Daoy (cell line): ENCODE measurements at places on chromosomes 3 and 15. TPM values are rescaled to one million over a fixed set of nuclear protein-coding genes. Genes with fewer than 3 reads are reported as not detected.

DNA sequence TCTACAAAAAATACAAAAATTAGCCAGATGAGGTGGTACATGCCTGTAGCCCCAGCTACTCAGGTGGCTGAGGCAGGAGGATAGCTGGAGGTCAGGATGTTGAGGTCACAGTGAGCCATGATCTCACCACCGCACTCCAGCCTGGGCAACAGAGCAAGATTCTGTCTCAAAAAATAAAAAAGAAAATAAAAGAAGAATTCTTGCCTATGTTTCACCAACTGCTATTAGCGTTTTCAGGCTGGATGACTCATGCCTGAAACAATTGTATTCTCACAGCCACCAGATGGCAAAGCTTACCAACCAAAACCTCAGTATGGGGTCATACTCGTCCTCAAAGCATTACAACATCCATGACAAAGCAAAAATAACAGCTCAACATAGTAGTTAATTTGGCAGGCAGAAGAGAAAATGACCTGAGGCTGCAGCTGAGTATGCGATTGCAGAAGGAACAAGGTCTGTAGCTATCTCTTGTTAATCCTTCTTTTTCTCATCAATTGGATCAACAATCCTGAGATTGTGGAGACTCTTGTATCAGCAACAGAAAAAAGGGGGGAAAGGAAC, 52.2 kb downstream of the TP53BP1 start:
- DNase-seq, result peak; percentile 91

GRCh38 chr15:66912001-66912400, 153.4 kb upstream of the SMAD3 start:
- DNase-seq, result no peak

- no peak for DNase-seq
Observed at GRCh38 chr3:37210230-37210629, 35.8 kb upstream of the LRRFIP2 start.

DNA sequence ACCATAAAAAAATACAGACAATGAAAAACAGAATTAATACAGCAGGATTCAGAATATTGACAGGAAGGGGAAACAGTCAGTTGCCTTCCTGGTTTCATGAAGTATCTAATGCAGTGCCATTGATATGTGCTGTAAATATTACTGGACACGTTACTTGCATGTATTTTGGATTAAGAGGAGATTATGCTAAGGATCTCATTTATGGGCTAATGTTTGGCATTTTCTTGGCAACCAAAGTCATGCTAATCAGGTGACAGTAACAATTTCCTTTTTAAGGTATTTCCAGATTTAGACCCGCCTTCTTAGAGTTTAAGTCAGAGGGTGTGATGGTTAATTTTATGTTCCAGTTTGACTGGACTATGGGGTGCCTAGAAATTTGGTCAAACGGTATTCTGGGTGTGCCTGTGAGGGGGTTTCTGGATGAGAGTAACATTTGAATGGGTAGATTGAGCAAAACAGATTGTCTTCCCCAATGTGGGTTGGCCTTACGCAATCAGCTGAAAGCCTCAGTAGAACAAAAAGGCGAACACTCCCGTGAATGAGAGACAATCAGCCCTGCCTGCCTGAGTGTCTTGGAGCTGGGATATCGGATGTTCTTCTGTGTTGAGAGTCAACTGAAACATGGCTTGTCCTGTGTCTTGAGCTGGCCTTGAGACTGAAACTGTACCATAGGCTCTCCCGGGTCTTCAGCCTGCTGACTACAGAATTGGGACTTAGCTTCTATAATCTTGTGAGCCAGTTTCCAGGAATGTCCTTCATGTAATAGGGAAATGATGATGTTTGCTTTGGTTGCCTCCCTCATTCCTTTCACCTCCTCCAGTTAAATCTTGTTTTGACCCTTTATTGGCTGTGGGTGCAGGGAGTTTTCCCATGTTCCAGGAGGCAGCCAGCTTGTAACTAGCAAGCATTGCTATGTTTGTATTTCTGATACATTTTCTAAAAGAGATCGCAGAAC, 10.5 kb downstream of the SQOR start:
- DNase-seq, result peak; percentile 40

DNA sequence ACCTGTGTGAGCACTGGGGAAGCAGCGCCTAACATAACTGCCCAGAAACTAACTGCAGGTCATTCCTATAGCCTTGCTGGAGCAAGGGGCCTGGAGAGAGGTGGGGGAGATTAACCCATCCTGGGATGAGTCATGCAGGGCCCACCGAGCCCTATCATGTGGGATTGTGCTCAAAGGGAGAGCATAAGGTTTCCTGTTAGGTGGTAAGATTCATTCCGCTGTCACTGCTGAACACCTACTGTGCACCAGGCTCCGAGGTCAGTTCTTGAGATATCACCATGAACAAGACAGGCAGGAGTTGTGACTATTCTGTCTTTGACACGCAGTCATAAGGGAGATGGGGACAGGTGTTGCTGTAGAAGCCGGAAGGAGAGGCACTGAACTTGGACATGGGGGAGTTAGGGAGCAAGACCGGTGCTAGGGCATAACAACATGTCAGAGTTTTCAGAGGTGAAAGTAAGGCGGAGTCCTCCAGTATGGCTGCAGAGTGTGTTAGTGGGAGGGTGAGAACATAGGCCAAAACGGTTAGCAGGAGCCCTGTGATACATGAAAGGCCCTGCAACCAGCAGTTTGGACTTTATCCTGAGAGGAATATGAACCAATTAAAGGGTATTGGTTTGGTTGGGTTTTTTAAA, 2.4 kb downstream of the SLC25A38 start:
- no peak for DNase-seq

DNA sequence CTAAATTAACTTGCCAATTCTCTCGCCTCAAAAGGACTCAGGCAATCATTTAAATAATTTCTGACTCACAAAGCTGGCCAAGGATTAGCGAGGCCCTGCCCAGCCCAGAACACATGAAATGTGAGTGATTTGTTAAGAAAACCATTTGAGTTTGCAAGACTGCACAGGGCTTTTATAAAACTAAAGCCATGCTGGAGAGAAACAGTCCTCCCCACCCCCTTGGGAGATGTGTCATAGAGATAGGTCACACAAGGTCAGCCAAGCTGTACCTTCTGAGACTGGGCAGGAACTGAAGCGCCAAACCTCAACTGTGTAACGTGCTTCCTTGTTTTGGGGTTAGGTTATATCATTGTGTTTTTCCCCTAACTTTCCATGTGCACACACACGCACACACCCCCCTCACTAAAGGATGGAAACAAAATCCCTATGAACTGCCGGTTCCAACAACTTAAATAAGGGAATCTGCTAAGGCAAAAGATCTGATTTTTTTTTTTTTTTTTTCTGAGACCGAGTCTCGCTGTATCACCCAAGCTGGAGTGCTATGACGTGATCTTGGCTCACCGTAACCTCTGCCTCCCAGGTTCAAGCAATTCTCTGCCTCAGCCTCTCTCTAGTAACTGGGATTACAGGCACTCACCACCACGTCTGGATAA, 8.1 kb downstream of the SPATA12 start:
- peak; percentile 67 for DNase-seq

DNA sequence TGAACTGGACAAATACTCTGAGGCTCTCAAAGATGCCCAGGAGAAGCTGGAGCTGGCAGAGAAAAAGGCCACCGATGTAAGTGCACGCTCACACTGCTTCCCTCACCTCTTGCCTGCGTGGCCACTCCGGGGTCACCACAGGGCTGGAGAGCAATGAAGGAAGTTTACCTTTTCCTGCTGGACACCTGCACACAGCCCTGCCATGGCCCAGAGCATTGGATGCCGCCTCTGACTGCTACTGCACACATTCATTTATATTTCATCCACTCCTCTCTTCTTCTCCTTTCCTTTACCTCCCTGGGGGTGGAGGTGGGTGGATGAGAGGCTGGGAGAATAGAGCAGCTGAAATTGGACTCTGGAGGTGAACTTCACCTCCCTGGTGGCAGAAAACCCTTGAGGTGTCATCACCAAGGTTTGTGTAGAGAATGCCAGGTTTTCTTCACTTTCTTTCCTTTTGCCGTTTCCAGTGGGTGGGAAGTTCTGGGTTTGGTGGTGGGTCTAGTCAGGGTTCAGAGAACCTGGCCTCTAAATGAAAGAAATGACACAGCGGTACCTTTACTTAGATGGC, 1.6 kb downstream of the TPM1 start:
- peak; percentile 16 for DNase-seq

DNA sequence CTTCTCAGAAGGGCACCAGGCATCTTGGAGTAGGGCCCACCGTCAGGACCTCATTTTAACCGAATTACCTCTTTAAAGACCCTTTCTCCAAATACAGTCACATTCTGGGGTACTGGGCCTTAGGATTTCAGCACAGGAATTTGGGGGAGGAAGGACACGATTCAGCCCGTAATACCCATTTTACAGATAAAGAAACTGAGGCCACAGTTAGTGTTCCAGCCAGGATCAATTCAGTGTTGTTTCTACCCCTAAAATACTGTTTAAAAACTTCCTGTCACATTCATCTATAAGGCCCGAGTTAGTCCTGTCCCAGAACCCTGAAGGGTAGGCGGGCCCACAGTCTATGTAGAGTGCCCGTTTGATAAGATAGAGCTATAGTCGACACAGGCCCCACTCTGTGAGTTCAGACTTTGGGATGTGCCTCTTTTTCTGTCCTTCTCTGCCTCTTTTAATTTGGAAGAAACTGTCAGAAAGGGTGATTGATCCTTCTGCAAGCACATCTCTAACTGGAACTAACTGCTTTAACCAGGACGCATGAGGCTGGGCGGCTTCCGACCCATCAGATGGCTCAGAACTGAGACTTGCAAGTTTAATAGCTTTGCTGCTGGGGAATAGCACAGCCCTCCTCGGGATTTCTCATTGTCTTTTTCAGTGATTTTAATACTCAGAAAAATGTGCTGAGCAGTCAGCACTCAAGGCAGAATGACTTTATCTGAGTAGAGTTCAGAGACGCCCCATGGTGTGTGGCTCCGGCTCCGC, 19.5 kb downstream of the BFSP2 start:
- DNase-seq, result no peak

DNA sequence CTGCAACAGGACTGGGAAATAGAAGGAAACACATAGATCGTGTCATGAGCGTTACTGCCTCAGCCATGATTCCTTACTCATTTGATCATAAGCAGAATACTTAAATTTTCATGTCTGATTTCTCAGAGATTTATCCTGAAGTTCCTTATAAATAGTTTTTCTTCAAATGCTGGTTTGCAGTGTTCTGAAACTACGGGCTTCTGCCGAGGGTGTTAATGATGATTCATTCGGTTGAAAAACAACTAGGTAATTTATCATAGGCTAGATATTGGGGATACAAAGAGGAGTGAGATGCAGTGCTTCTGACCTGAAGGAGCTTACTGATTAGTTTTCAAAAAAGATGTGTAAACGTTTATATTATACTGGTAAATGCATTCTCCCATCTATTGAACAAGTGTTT, 428.9 kb downstream of the NLGN1 start:
- DNase-seq, result no peak

DNA sequence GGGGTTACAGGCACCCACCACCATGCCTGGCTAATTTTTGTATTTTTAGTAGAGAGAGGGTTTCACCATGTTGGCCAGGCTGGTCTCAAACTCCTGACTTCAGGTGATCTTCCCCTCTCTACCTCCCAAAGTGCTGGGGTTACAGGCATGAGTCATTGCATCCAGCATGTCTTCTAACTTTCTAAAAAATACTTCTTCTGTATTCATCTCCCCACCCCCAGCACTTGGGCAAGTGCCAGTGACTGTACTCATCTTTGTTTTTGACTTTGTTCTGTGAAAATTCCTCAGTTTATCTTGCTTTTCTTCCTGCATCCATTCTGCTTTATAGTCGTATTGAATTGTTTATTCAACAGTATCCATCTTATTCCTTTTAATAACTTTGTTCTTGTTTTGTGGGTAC, 47.6 kb downstream of the ARIH1 start:
- DNase-seq, result no peak

DNA sequence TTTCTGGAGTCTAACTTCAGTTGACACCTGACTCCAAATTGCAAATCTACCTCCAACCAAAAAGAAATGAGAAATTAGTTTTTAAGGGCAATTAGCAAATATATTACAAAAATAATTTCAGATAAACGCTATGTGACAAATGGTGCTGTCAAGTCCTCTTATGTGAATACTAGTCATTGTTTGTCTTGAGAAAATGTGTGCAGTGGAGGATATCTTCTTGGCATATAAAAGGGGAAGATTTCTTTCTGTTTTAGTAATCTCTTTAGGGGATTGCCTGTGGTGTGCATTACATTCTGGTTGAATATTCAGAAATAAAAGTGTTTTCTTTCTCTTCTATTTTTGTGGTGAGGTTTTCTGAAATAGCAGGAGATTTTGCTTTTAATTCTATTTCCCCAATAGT, 3.0 kb upstream of the GCSAM start:
- DNase-seq, result no peak

- no peak for DNase-seq
Observed at GRCh38 chr3:85846940-85847339, 888.2 kb downstream of the CADM2 start.

- DNase-seq, result peak; percentile 33
Observed at GRCh38 chr15:89495638-89496145, 691 bp downstream of the RHCG start.

- no peak for DNase-seq
Observed at GRCh38 chr3:153171918-153172317, 9.9 kb downstream of the RAP2B start.

GRCh38 chr3:116083683-116084082, 361.6 kb downstream of the LSAMP start:
- DNase-seq, result peak; percentile 79

DNA sequence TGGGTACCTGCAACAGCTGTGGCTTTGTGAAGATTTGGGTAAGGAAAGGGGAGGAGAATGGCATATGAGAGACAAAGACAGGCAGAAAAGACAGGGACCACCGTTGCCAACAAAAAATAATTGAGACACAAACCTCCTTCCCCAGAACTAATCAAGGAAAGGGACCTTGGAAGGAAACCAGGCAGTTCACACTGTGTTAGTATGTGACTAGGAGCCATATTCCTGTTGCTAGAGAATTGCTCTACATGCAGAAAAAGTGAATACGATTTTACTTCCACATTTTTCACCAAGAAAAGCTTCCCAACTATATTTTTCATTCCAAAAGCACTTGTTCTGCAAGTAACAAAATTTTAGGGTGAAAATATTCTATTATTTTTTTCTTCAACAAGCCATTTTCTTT, 393.7 kb upstream of the ADAMTS9 start:
- no peak for DNase-seq

- no peak for DNase-seq
Observed at GRCh38 chr15:47506329-47507100, 210.8 kb upstream of the SEMA6D start.

- no peak for DNase-seq
Observed at GRCh38 chr3:172177803-172178316, 138.5 kb downstream of the FNDC3B start.

DNA sequence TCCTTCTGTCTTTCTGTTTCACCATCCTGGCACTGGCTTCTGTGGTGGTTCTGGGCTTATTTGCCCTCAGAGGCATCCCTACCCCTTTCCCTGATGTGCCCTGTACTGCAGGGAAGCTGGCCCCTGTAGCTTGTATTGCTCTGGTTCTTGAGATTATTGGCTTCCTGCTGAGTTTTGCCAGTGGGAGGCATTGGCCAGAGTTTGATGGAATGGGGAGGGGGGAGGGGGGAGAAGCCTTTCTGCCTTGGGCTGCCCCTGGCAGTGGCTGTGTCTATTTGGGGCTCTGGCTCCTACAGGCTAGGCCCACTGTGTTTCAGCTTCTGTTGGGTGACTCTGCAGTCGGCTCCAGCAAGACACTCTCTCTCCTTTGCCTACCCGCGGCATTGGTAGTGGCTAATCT, 41.6 kb upstream of the SEMA6D start:
- no peak for DNase-seq

GRCh38 chr3:108437439-108437838, 73.0 kb downstream of the MYH15 start:
- DNase-seq, result no peak

GRCh38 chr3:89867286-89867685, 759.9 kb downstream of the EPHA3 start:
- no peak for DNase-seq

Gene BFSP2
- total RNA-seq, result not detected in 2 replicates

Gene NOX5
- total RNA-seq, result not detected in 2 replicates

Gene ACTC1
- not detected in 2 replicates for total RNA-seq

Gene CD80
- total RNA-seq, result not detected in 2 replicates
